Keratinocyte (primary cell): ENCODE measurements at places on chromosomes 11 and 22.

DNA sequence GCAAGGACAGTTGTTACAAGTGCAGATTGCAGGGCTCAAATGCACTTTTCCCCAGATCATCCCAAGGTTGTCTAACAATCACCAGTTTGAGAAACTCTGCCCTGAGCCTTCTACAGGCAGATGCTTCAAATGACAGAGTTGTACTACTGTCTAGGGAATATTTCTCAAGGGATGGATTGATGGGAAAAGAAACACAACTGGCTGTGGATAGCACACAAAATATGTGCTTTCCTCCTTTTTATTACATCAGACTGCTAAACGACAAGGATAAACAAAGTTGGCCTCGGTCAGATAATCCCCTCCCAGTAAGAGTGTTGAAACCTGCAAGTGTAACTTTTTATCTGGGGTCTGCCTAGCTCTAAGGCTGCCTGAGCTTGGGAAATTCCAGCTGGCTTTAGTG, 46.6 kb upstream of the SORL1-AS1 start:
- no peak for DNase-seq

GRCh38 chr11:40380835-40381234, 1078.6 kb downstream of the LRRC4C start:
- no peak for DNase-seq

- no peak for DNase-seq
Observed at GRCh38 chr11:31445621-31446020, 63.8 kb downstream of the IMMP1L start.

- DNase-seq = no peak
Observed at GRCh38 chr11:69129647-69130046, 26.1 kb upstream of the SMIM38 start.

DNA sequence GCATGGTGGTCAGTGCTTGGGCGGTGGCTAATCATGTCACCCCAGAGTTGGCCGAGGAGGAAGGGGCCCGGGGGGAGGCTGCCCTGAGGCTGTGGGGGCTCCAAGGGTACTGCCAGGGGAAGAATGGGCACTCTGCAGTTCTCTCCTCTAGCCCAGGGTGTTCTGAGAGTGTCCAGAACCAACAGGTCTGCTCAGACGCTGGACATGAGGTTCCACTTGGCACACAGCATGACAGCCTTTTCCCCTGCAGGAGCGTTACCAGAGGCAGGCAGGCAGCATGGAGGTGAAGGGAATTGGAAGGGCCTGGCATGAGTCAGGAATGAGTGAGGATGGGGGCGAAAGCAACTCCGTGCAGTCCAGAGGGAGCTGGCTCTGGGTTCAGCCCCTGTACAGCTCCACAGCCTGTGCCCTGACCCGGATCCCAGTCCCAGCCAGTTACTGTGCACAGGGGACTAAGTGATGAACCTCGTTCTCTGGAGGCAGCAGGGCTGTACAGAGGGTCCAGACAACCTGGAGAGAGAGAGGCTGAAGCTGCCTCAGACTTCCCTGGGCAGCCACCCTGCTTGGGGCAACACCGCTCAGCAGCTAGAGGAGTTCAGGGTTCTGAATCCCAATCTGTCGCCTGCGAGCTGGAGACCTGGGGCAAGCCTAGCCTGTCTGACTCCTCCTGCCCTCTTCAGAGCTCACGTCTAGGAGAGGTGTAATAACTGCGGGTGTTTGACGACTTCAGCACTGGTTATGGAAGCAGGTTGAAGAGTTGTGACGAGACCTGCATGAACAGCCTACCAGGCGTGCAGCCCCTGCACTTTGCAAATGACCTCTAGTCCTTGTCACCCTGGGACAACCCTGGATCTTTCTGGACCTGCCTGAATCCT, 14.7 kb upstream of the TUB start:
- no peak for DNase-seq

- no peak for DNase-seq
Observed at GRCh38 chr22:42978453-42979103, 36.4 kb downstream of the PACSIN2 start.

DNA sequence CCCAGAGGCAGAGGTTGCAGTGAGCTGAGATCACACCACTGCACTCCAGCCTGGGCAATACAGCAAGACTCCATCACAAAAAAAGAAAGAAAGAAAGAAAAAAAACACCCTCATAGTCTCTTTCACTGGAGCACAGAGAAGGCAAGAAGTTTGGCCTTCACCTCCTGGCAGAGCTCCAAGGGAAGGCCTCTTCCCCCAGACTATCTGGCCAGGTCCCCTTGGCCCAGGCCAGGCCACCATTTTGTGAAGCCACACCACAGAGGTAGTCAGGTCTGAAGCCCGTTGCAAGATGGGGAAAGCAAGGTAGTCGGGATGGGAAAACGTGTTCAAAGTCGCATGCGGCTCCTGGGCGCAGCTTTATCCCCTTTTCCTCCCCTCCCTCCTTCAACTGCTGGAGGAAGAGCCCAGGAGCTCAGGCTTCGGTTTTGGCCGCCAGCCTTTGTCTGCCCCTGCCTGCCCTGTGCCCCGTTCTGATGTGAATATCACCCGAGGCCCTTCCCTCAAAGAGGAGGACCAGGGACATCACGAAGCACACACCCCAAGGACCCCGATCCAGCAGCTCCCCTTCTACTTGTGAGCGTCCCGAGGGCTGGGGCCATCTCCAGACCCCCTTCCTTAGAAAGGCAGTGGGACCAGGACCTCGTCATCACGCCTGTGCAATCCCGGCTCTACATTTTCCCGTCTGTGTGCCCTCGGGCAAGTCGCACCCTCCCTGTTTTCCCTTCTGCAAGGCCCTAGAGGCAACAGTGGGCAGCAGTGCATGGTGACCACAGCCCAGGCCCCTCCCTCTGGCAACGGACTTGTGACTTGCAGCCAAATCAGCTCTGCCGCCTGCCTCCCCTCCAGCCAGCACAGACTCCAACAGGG, 17.7 kb downstream of the CABP7 start:
- DNase-seq = no peak

GRCh38 chr11:21807350-21807749, 385.5 kb upstream of the ANO5 start:
- no peak for DNase-seq

GRCh38 chr11:129996113-129996870, 6.3 kb downstream of the PRDM10 start:
- no peak for DNase-seq

DNA sequence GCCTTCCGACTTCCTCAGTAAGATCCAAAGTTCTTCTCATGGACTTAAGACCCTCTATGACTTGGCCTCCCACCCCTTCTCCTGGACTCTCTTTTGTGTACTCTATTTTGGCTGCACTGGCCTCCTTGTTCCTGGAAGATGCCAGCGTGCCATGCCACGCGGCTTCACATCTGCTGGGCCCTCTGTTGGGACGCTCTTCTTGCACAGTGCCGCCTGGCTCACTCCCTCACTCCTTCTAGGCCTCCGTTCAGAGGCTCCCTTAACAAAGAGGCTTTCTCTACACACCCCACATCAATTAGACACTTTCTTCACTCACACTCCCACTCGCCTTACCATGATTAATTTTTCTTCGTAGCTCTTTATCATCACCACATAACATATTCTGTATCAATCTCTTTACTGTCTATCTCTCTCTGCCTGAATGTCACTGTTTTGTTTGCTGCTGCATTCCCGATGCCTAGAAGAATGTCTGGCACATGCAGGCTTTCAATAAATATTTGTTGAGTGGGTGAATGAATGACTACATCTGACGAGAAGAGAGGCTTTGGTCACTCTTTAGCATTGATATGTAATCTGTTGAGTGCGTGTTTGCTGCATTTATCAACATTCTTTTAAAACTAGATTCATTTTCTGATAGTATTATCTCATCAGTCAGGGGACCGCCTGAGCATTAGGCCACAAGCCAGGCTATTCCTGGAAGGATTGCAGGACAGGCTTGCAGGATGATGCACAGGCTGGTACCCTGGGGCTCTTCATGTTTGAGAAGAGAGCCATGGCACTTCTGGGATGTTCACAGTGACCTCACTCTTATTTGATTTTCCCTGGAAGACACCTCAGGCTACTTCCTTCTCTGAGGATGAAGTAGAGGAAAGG, 60.6 kb upstream of the AMPD3 start:
- DNase-seq = peak; percentile 40

DNA sequence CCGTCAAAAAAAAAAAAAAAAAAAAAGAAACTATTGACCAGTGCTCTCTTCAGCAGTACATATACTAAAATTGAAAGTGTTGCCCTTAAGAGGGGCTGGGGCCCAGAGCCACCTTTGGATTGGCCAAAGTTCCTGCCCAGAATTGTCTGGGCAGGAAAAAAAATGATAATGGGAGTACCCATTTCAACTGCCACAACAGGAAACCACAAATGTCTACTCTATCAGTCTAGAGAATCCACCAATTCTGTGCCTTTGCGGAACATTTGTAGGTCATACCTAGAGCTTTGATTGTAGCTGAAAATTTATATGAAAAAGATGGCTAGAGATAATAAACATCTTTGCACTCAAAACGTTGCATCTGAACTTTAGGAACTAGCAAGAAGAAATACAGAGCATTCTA, 69.4 kb downstream of the FAM76B start:
- no peak for DNase-seq

DNA sequence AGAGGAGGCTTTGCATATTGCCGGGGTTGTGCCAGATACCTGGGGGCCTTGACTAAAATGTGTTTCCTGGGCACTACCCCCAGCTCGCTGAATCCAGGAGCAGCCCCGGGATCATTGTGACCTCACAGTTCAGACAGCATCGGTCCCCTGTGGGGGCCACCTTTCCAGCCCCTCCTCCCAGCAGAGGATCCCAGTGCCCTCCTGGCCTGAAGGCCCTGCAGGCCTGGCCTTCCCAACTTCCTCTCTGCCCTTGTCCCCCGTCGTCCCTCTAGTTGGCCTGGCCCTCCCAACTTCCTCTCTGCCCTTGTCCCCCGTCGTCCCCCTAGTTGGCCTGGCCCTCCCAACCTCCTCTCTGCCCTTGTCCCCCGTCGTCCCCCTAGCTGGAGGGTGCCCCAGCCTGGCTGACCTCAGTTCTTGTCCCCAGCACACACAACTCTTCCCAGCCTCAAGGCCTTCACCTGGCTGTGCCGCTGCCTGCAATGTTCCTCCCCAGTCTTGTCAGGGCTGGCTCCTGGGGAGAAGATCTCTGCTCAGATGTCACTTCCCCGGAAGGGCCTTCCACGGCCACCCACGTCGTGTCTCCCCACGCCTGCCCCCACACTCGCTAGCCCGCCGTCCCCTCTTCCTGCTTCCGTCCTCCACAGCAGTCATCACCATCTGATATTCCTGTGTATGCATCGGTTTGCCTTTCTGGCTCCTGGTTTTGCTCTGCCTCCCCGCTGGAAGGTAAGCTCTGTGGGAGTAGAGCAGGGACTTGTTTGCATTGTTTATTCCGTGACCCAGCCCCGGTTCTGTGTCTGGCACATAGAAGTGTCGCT, 12.6 kb upstream of the ANO1 start:
- DNase-seq = no peak

DNA sequence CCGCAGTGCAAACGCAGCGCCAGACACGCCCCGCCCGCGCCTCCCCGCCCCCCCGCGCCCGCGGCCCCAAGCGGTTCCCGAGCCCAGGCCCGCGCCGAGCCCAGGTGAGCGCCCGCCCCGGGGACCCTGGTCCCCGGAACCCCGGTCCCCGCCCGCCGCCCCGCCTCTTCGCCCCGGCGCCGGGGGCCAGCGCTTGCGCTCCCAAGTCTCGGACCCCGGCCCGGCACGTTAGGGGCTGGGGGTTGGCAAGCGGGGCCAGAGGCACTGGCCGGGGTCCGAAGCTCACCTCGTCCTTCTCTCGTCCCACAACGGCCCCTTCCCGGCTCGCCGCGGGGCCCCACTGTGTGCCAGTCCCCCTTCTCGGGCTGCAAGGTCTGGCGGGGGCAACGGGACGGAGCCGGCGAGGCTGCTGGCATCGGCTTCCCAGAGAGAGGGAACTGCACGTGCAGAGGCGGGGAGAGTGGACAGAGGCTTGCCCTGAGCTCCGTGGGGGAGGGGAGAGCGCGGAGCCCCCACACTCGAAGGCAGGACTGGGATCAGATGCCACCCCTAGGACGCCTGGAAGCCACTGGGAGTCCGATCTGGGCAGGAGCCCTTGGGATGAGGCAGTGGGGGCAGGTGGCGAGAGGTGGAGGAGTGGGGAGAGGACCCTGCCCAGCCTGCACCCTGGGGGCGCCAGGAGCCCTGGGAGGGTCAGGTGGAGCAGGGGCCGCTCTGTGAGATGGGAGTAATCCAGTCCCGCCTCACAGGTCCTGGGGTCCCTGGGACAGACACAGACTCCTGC, 1.8 kb upstream of the AIFM3 start:
- DNase-seq = no peak

DNA sequence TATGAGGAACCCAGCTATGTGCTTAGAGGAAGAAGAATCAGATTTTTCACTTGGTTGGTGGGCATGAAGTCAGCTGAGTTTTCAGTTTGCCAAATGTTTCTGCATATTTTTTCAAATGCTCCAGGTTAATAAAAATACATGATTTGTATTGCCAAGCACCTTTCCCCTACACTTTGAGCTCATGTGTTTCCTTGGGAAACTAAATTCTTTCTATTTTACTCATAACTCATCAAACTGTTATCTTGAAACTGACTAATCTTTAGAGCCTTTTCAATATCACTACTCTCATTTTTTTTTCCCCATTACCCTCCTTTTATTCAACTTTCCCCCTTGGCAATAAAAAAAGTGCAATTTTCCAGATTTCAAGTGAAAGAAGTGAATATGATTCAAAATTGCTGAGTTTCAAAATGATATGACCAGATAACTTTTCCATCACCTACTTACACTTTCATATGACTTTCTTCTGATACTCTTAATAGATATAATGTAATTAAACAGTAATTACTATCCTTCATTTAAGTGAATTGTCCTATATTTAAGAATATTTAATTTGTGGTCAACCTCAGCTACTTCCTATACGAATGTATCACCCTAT, 91.9 kb upstream of the SOX6 start:
- DNase-seq = no peak

DNA sequence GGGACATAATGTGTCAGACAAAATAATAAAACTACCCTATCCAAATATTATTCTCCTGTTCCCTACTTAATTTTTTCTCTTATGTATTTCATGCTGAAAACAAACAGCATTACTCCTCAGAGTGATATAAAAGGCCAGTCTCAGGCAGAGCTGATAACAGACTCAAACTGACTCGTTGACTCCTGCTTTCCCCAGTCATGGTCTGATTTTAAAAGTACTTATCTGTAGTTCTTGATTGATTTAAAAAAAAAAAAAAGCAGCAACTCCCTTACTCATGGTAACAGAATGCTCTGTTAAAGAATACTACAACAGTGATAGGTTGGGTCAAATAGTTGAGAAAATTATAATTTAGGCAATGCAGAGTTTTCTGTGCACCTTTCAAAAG, 90.3 kb upstream of the BARX2 start:
- DNase-seq = no peak

- DNase-seq = no peak
Observed at GRCh38 chr11:61028135-61028729, 56.8 kb downstream of the CD6 start.
